Ecto neural progenitor cell (in vitro differentiated cells): ENCODE measurements at places on chromosomes 11 and 22.
A peak's percentile ranks its signal among the peaks of the same experiment; 100 is the strongest.

GRCh38 chr11:14317659-14318325 lies 41.2 kb downstream of the RRAS2 start:
- no peak for DNase-seq

GRCh38 chr11:114279792-114280546 lies 16.2 kb upstream of the NNMT start:
- DNase-seq: peak; percentile 16

- DNase-seq: no peak
Measured at GRCh38 chr22:46462726-46463371, 74.6 kb downstream of the CELSR1 start.

- DNase-seq: no peak
Measured at GRCh38 chr11:2974272-2974671, 17.9 kb downstream of the NAP1L4 start.

DNA sequence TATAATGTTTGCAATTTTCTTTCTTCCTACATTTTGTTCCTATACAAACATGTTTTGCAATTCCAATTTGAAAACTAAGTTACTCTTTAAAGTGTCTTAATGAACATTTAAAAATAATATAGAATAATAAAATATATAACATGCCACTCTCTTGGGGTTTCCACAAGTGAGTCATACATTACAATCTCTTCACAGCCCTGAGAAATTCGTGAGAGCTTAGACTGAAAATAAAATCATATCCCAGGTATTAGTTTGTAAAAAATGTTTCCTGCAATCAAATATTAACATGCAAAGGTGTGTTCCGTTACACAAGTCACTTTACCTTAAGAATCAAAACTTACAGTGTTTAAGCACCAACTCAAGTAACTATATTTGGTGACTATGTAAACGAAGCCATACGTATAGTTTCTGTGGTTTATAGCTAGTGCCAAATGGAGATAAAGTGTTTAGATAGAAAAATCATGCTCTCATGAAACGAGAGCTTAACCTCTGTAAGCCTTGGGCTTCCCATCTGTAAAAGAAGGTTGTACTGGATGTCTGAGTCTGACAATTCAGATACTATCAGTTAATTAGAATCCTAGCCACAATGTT lies 253.6 kb upstream of the ANO3 start:
- DNase-seq: no peak

DNA sequence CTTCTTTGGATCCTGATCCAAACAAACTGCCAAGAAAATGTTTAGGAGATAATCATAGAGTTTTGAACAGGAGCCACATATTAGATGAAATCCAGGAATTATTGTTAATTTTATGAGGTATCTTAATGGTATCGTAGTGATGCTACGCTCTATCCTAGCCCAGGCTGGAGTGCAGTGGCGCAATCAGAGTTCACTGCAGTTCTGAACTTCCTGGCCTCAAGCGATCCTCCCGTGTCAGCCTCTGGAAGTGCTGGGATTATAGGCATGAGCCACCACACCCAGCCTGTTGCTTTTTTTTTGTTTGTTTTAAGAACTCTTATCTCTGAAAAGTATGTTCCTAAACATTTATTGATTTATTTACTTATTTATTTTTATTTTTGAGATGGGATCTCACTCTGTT lies 2.4 kb downstream of the GSTT4 start:
- no peak for DNase-seq

GRCh38 chr11:86176165-86176884 lies 68.2 kb upstream of the EED start:
- DNase-seq: no peak

DNA sequence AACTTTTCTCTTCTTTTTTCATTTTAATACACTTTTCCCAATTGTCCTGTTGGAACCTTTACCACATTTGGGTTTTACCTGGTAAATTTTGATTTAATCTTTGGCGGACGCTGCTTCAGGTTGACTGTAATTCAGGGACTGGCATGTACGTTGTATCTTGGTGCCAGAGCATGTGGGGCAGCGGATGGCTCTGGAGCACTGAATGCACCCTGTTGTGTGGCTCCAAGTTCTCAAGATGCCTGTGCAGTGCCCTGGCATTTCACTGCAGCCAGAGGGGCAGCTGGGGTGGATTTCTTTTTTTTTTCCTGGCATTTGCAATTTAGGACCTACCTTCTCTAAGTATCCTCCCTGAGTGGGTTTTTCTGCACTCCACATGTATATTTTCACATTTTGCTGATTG lies 242.2 kb downstream of the BLID start:
- DNase-seq: no peak

DNA sequence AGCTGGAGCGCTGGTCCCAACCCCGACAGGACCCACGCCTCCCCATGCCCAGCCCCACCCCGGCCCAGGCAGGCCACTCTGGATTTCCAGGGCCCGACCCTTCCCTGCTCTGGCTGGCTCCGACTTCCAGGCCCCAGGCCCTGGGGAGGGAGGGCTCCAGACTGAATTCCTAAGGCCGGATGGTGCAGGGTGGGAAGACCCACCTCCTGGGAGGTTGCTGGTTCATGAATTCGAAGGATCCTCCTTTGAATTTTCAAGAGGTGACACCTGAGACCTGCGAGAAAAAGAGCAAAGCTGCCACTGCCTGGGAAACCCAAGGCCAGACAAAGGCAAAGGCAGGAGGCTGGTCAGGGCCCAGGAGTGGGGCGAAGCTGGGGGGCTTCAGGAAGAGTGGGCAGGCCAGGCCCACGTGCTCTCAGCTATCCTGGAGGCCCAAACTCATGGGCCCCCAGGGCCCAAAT lies 47.0 kb upstream of the LINC01488 start:
- DNase-seq: no peak

GRCh38 chr11:59185386-59185945 lies 13.5 kb downstream of the DTX4 start:
- DNase-seq: no peak

DNA sequence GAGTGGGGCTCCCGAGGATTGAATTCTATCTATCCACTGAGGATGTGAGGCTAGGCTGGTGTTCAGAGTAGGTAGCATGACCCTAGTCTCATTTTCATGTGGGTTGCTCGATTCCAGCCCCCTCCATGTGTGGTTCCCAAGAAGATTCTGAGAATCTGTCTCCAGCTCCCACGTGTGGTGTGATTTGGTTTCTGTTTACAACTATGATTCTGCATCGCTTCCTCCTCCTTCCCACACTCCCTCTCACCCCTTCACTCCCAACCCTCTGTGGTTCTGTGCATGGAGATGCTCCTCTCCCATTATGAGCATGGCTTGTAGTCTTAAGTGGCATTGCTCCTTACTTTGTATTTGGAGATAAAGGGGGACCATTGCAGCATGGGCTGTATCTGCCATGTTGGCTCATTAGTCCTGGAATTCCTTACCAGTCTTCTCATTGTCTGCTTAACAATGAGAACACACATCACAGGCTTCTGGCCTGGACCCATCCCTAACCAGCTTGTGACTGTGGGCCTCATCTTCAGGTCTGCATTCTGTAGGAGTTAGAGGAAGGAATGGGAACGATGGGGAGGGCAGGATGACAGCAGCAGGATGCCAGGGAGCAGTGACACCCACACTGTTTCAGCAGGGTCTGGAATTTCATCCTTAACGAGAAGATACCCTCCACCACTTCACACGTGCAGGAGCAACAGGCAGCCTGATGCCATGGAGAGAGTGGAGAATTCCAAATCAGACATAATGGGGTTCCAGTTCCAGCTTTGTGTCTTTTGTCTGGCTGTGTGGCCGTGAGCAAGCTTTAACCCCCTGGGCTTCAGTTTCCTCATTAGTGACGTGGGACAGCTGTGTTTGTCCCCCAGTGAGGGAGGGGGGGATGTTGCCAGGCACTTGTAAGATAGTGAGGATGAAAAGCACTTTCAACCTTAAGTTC lies 86.0 kb downstream of the CCDC81 start:
- DNase-seq: no peak

- DNase-seq: peak; percentile 77
Measured at GRCh38 chr11:45501392-45502225, 163.8 kb downstream of the CHST1 start.

DNA sequence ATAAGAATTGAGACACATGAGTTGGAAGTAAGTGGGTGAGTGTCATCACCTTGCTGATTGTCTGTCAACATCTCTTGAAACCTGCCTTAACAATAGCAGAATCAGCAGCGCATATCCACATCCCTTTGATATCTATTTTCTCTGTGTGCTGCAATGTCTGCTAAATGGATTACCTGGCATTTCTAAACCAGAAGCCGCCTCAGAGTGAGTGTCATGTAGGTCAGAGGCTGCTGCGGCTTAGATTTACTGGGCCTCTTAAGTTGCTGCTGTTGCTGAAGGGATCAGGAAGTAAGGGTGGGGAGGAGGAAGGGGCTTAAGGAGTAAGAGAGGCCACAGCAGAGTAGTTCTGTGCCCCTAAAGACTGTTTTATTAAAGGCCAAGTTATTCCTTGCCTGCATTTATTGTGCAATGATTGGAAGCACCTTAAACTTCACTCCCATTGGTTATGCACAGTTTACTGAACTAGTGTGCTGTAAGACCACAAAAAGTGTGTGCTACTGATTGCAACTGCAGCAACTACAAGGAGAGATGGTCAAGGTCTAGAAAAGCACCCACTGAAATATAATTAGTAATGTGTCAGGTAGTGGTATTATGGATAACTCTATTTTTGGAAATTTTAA lies 29.8 kb upstream of the TMEM41B start:
- DNase-seq: peak; percentile 49

GRCh38 chr22:41687901-41688364 lies 734 bp downstream of the SNU13 start:
- DNase-seq: peak; percentile 55

- DNase-seq: no peak
Measured at GRCh38 chr11:27296497-27296896, 66.5 kb downstream of the CCDC34 start.

- no peak for DNase-seq
Measured at GRCh38 chr11:48064306-48064705, 83.9 kb downstream of the PTPRJ start.

DNA sequence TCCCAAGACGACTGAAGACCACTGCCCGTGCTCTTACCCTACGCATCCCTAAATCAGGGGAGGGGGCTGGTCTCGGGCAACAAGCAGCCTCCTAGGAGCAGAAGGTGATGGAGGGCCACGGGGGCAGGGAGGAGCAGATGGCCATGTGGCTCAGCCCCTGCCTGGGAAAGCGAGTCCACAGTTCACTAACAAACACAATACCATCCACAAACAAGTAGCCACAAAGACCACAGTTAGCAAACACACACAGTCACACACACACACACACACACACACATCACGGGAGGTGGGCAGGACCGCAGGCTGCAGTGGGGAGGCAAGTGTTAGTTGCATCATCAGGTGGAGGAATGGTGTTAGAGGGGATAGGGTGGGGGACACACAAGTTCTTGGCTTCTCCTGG lies 13.2 kb upstream of the FXYD2 start:
- peak; percentile 38 for DNase-seq

DNA sequence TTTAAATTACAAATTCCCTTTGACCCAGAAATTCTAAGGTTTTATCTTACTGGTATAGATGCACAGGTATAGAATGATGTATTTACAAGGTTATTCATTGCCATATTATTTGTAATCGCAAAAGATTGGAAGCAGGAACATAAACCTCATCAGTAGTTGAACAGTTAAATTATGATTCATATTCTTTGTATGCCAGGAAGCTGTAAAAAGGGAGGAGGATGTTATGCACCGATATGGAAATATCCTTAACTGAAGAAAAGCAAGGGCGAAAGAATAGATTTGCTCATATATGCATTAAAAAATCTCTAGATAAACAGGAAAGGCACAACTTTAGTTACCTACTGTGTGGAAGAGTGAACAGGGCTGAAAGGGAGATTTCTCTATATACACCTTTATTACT lies 36.7 kb downstream of the PPFIA1 start:
- no peak for DNase-seq

GRCh38 chr11:130831506-130831905 lies 84.8 kb downstream of the SNX19 start:
- no peak for DNase-seq

DNA sequence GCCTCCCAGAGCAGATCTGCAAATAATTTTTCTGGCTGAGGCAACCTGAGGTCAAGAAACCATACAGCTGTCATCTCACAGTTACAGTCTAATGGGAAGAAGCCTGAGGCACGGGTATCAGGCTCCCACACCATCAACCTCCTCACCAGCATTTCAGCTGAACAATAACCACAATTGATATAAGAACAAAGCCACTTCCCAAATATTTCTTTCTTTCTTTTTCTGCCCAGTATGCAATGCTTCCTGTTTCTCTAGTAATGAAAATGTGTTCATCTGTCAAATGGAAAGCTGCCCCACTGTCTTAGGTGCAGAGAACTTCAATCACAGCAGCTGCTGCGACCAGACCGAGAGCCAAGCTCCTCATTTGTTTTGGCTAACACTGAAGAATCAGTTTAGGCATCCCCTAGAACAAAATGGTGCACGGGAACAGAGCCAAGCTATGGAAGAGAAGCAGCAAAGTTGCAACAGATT lies 108.4 kb downstream of the BLID start:
- DNase-seq: no peak

DNA sequence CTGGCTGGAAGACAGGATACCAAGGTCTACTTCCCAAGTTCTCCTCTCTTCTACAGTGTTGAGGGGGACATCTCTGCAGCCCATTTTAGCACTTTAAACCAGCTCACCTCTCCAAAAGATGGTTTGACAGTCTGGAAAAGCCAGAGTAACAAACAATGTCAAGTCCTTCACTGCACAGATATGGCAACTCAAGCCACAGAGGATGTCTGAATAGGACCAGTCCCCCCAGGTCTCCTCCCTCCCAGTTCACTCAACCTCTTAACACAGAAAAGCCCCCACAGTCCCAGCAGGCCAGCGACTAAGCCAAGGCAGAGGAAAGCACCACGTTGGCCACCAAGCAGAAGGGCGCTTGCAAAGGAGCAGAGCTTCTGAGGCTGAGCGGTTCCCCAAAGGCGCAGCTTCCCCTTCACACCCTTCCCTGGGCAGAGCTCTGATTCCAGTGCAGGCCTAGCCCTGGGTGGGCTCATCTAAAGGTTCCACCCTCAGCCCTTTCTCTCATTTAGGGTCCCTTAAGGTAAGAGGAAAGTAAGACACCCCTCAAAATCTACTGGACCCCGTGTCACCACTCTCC lies 62.7 kb downstream of the PAK1 start:
- DNase-seq: peak; percentile 57

- DNase-seq: peak; percentile 96
Measured at GRCh38 chr22:23849009-23850006, 8.4 kb upstream of the SLC2A11 start.
